AG04450 (cell line): ENCODE measurements at places on chromosomes 5 and 9.

GRCh38 chr5:173646692-173647091 lies 30.2 kb upstream of the BOD1 start:
- DNase-seq: no peak

DNA sequence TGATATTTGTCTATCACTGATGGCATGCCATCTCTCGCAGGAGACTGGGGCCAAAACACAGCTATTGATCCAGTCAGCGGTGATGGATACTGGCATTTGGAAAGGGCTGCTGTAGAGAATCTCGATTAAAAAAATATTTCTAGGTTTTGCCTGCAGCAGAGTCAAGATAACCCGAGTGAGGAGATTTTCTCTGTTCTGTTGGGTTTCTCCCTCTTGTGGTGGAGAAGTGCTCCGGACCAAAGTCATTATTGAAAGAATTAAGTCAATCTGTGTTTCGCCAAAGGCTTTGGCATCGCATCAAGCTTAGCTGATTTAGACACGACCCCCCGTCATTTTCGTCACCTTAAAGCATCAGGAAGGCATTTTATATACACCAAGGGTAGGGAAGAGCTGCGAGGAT lies 97.1 kb upstream of the IRX2 start:
- no peak for DNase-seq

DNA sequence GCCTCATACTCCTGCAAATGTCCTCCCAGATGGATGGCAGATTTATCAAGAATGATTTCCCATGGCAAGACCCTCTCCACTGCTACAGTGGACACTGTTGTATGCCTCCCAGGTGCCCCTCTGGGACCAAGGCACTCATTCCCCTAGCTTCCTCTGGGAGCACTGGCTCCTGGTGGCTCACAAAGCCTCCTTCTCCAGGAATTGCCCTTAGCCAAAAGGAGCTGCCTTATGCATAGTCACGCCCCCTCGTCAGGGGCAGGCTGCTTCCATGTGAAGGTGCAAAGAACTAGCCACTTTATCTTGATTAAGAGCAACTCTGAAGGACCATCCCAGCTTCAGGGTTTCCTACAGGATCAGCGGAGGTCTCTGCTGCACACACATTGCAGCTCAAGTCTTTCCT lies 358.1 kb downstream of the CDK5RAP2 start:
- no peak for DNase-seq

DNA sequence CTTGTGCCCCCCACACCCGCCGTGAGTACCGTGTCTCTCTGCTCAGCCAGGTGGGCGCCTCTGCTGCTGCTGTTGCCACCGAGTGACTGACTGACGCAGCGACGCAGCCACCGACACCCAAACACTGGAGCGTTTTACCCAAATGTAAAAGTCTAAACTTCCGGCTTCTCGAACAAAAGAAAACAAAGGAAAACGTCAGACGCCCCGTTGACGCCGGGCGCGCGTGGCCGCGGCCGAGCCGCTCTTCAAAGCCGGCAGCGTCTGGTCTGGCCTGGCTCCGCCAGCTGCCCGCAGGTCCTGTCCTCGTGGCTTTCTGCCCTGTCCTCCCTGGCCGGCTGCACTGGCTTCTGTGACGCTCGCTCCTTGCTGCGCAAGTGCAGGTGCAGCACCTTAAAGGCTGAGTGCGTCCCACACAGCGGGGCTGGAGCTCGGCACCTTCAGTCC lies 41.4 kb upstream of the CLPTM1L start:
- DNase-seq: no peak

GRCh38 chr9:91815896-91816295 lies 134.1 kb downstream of the ROR2 start:
- DNase-seq: no peak

GRCh38 chr5:1227667-1228066 lies 2.5 kb downstream of the SLC6A18 start:
- DNase-seq: no peak

DNA sequence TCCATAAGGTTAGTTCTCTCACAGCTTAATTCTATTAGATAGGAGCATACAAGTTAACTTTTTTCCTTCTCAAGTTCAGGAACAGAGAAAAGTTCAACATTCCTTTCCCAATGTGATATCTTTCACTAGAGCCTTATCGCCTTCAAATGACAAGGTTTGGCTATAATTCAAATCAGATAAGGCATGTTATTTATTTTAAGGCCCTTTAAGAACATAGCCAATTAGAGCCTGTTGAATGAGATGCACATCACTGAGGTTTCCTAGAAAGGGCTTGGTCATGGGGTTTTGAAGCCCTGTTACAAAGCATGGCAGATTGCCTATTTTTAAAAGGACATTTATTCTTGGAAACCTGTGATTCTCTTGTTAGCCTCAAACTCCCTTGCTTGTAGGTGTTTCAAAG lies 123.4 kb downstream of the BASP1 start:
- DNase-seq: no peak

GRCh38 chr9:97556721-97557605 lies 55.5 kb downstream of the TMOD1 start:
- no peak for DNase-seq

- DNase-seq: no peak
These were observed 10.5 kb upstream of the SMIM32 start for GRCh38 chr5:136203303-136203922.

DNA sequence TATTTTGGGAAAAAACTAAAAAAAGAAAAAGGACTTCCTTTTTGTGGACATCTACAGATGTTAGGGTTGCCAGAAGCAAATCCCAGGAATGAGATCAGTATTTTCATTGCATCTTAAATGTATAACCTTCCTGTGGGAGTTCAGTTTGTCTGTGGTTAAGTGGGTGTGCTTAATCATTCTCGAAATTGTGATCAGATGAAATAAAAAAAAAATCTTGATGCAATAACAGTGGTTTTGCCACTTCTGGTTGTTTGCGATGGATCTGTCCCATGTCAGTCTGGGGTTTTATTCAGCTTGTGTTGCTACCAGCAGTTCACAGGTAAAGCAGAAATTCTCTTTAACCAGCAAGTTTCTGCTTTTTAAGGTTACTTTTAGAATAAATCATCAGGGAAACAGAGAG lies 179.0 kb downstream of the MAN2A1 start:
- peak; percentile 10 for DNase-seq

DNA sequence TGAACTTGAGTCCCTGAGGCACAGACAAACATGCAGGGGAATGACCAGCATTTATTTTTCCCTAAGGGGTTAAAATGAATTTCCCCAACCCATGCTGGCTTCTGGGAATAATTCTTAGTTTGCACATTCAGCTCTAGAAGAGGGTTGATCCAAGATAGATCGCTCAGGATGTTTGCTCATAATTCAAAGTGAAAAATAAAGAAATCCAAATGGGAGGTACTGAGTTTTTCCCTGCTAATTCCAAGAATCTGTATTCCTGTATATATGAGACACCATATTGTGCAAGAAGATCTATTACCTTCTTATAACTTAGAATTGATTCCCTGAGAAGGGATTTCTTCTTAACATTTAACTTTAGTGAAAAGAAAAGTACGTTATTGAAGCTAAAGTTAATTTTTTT lies 96.2 kb downstream of the VCAN start:
- DNase-seq: no peak

GRCh38 chr5:29993286-29993685 lies 1200.2 kb upstream of the CDH6 start:
- no peak for DNase-seq

DNA sequence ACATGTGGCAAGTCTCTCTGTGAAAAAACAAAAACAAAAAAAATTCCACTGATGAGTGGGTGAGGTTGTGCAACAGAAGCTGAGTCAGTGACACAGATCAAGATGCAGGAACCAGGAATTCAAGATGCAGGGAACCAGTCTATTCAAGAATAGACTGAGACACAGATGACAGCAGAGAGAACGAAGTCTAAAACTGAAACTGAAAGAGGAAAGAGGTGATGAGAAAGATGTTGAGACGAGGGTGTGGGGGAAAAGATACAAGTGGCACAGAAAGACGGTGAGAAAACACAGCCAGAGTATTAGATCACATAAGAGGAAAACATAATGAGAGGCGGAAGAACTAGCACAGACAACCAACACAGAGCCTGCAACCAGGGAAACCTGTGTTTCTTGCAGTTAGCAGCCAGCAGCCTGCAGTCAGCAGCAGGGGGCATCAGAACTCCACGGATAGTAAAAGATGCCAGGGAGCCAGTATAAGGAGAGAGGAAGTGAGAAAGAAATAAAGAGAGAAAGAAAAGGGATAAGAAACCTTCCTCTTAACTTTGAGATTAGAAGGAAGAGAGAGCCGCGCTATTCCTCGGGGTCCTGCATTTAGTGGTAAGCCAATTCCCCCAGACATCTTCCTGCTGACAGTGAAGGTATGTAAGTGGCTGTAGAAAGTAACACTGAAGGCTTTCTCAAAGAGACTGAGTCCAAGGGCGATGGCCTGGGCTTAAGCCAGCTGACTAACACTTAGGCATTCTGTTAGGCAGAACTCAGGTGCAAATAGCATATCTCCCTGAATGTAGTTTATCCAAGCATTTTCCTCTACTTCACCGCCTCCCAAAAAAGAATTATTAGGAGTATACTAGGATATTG lies 79.0 kb downstream of the TLR4 start:
- DNase-seq: no peak

DNA sequence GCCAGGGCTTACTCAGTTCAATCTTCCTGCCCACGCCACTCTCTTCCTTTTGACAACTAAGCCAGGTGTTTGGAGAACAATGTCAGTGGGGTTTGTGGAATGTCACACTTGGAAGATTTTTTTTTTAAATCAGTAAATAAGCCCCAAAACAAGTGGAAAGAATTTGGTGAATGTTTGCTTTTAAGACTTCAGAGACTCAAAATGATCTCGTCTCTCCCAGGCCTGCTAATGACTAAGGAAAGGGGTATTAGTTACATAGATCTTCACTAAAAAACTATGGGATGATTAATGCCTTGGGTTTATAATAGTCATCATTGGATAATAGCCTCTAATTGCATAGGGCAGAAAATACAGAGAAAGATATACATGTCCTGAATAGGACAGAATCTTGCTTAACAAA lies 166.4 kb downstream of the DMRT2 start:
- DNase-seq: no peak

- DNase-seq: no peak
These were observed 12.8 kb downstream of the NKD2 start for GRCh38 chr5:1021136-1021968.

DNA sequence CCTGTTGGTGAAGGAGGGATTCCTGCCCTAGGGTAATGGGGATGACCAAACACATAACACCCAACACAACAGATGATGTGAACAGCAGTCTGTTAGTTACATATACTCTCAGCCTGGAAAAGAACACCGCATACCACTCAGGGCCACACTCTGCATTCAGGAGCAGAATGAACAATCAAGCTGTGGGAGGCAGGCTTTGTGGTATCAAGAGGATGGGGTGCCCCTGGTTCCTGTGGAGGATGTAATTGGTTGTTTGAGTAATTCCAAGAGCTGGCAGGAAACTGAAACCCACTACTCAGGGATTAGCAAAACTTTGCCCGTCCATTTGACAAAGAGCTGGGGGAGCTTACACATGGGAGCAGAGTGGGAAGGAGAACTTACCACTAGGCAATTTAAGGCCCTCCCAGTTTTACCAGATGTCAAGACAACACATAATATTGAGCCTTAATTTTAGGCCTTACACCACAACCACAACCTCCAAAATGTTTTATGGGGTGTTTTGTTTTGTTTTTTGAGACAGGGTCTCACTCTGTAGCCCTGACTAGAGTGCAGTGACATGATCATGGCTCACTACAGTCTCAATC lies 15.6 kb upstream of the PRKAA1 start:
- DNase-seq: no peak

GRCh38 chr9:109787735-109788134 lies 7.7 kb downstream of the PALM2AKAP2 start:
- DNase-seq: no peak

DNA sequence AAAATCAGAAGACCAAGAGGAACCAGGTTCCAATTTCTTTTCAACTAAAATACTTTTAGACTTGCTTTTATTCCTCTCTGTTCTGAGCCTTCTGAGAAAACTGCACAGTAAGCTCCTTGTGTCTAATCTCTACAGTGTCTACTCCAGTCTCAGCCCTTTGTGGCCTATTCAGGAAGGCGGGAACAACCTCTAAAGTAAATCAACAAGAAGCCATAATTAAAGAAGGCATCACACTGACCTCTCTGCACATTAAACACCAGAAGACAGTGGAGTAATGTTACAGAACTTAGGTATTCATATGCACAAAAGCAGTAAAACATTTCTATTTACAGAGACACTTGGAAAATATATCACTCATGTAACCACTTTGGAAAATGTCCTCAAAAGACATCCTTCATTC lies 14.9 kb downstream of the XPA start:
- DNase-seq: no peak

- DNase-seq: no peak
These were observed 89.9 kb upstream of the GLIS3 start for GRCh38 chr9:4389755-4390154.

- DNase-seq: no peak
These were observed 108.5 kb downstream of the FEM1C start for GRCh38 chr5:115435778-115436712.

DNA sequence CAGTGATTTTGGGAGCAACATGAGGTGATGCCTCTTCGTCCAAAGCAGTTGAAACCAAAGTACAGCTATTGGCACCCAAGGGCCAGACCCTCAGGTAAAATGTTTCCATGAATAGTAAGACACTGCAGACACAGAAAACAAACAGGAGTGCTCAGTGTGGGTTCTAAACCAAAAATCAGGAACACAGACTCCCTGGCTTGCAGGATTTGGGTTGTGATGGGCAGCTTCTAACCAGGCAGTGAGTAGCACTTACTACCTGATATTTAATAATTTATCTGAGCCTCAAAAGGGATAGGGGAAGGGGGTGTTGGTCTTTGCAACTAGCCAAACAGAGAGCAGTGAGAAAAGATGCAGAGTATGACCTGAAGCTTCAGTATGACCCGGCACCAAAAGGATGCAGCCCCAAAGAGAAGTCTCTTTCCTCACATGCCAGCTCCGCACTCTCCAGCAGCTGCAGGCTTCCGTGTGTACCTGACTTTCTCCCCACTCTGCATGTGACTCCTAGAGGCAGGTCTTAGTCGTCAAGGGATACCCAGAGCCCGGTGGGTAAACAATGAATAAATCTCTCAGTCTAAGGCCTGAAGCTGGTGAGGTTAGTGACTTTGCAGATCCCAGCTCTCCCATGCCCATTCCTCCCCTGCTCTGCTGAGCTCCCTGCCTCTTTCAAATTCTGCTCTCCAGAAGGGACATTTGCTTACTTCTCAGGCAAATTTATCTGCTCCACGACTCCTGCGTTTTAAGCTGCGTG lies 105.4 kb upstream of the SPOCK1 start:
- DNase-seq: no peak

DNA sequence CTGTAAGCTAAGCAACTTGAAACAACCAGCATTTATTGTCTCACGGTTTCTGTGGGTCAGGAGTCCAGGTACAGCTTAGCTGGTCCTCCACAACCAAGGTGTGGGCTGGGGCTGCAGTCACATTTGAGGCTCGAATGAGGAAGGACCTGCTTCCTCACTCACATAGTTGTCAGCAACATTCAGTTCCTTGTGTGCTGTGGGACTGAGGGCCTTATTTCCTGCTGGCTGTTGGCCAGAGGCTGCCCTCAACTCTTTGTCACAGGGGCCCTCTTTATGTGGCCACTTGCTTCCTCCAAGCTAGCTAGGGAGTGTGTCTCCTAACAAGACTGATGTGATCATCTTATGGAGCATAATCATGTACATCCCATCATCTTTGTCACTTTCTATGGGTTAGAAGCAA lies 29.2 kb upstream of the SEMA4D start:
- no peak for DNase-seq

- no peak for DNase-seq
These were observed 47.0 kb downstream of the SH3GL2 start for GRCh38 chr9:17625644-17626388.
